Type B pancreatic cell (in vitro differentiated cells): ENCODE measurements at places on chromosomes 7 and 10. TPM values are rescaled to one million over a fixed set of nuclear protein-coding genes. Genes with fewer than 3 reads are reported as not detected.

DNA sequence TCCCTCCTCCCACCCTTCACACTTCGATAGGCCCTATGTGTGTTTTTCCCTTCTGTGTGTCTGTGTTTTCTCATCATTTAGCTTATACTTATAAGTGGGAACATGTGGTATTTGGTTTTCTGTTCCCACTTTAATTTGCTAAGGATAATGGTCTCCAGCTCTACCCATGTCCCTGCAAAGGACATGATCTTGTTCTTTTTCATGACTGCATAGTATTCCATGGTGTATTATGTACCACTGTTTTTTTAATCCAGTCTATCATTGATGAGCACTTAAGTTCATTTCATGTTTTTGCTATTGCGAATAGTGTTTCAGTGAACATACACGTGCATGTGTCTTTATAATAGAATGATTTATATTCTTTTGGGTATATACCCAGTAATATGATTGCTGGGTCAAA, 46.3 kb upstream of the GNAT3 start:
- no peak for DNase-seq

DNA sequence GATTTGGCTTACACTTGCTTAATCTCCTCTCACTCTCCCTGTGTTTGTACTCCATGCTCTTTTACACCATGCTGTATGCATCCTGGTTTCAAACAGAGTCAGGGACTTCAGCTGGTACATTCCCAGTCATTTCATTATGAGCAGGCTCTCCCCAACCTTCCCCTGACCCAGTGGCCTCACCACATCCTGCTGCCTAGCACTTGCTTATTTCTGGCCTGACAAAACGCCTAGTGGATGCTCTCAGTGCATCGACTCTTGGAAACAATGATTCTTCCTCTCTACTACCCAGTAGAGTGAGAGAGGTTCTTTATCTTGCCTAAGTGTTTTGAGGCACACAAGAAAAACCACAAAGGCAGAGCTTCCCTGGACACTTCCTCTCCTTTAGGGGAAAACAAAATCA, 63.4 kb downstream of the CAV1 start:
- DNase-seq, result no peak

The CLEC5A gene
- not detected in 2 replicates for total RNA-seq

DNA sequence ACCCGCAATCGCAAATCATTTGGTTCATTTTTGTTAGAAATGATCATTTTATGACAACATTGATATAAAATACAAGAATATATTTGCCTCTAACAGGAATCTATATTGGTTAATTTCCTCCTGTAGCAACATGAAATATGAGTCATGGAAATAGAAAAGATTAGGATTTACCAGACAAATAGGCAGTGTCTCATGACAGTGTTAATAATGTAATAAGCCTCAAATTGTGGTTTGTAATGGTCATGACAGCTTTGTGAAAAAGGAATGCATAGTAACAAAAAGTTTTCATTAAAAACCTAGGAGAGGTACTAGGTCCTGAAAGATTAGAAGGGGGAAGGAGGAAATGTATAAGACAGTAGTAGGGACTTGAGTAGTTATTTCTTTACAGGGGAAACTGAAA, 7.9 kb upstream of the SLK start:
- DNase-seq, result no peak

- no peak for DNase-seq
These were observed 298.1 kb downstream of the GFRA1 start for GRCh38 chr10:115974816-115975430.

GRCh38 chr10:99119258-99119748, 116.3 kb downstream of the HPSE2 start:
- no peak for DNase-seq

- no peak for DNase-seq
These were observed 148.1 kb upstream of the CELF2 start for GRCh38 chr10:10869592-10869991.

- DNase-seq, result no peak
These were observed 83.2 kb downstream of the FOXL3 start for GRCh38 chr7:372932-373791.

The GPR146 gene
- 1.2 TPM in 2 replicates for total RNA-seq

GRCh38 chr10:78896159-78896928, 172.4 kb upstream of the ZMIZ1 start:
- DNase-seq, result peak; percentile 62

DNA sequence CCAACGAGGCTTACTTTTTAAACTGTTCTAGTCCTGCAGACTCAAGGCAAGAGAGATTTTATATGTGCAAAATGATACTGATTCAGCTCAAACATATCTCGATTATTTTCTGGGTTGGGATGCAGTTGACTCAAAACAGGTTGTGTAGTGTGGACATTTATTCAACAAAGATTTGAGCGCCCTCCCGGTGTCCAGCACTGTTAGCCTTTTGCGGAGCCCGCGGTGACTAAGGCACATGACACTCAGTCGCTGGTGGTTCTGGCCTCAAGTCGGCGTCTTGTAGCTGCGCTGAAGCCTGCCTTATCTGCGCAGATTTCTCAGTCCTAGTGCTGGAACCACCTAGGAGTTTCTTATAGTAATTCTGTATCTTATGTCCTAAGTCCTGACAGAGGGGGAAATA, 938 bp upstream of the CADPS2 start:
- DNase-seq, result peak; percentile 68

DNA sequence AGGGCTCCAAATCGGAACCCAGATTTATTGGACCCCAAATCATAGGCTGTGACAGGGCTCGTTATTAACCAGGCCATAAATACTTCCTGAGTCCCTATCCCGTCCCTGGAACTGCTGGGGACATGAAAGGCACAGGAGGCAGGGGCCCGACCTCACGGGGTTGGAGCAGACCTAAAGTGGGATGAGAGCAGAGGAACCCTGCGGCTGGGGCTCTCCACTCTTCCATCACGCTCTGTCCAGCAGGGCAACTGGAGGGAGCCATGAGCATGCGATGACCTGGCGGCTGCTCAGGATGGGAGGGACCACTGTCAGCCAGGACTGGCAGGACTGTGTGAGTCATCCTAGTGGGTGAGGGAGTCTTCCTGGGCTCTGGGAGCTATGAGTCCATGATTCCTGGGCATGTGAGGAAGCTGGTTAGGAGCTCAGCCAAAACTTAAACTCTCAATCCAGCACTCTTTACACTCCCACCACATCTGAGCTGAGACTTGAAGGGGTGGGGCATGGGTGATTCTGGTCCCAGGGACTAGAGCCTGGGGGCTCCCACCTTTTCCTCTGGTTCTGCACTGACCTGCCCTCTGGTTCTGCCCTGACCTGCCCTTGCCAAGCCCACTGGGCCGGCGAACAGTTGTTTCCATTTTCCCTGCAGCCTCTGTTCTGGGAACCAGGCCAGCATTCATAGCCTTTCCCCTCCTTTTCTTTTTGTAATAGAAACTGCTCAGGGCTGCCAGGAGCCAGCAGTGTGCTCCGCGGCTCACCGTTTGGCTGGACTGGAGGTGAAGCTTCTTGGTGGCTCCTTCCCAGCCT, 47.1 kb downstream of the SYPL1 start:
- no peak for DNase-seq

The CH25H gene
- 0.43 and 0.70 TPM in 2 replicates for total RNA-seq

- DNase-seq, result no peak
These were observed 4.3 kb downstream of the KCP start for GRCh38 chr7:128906001-128906765.
